Activated T-helper 2 cell treated with anti-CD3 and anti-CD28 coated beads, Interferon-gamma antibody, Interleukin-2, Interleukin-4, amounts not matched to agents 10 μg/mL and 5 μg/mL and 100 μg/mL, durations not matched to agents 14 hours and 24 hours and 36 hours (primary cell): ENCODE measurements at places on chromosomes 7 and 10. TPM values are rescaled to one million over a fixed set of nuclear protein-coding genes. Genes with fewer than 3 reads are reported as not detected.

DNA sequence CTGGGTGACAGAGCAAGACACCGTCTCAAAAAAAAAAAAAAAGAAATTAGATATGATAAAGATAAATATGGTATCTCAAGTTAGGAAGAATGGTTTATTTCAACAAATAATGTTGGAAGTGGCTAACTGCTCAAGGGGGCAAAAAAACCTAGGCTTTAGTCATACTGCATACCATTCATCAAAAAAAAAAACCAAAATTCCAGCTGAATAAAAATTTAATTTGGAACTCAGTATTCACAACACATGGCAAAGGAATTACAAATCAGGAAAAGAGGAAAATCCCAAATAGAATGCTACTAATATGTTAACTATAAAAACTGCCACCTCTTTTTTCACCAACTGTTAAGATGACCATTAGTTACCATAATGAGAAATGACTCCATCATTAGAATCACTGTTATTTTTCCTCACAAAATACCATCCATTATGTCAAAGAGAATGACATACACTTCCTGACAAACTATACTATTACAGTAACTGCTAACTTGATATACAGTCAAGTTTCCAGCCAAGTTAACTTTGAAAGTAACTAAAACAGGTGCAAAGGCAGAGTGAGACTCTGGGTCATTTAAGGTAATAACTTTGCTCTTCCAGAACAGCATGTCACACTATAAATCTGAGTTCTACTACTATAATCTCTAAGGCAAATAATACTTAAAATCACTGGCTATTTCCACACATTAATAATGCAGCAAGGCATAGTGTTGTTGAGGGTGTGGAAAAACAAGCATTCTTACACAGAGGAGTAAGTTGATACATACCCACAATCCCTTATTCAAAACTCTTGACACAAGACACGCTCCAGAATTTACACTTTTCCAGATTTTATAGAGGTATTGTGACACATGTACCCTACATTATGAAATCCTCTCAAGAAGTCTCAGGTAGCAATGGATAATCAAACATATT is 10.2 kb downstream of the KBTBD2 start:
- no peak for DNase-seq

DNA sequence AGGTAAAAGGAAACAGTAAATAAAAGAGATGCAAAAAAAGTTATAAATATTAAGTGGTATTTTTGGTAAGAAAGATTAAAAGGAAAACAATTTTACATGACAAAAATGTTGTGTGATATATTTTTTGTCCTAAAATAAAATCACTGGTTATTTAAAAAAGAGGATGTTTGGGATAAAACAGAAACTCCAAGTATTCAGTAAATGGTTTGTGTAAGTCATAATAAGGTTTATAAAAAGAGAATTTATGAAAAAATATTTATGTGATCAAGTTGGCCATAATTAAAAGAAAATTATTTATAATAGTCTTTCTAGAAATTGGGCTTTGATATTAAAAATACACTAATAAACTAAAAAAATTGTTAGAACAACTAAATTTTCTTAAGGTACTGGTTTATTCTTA is 38.2 kb upstream of the FIGNL1 start:
- no peak for DNase-seq

DNA sequence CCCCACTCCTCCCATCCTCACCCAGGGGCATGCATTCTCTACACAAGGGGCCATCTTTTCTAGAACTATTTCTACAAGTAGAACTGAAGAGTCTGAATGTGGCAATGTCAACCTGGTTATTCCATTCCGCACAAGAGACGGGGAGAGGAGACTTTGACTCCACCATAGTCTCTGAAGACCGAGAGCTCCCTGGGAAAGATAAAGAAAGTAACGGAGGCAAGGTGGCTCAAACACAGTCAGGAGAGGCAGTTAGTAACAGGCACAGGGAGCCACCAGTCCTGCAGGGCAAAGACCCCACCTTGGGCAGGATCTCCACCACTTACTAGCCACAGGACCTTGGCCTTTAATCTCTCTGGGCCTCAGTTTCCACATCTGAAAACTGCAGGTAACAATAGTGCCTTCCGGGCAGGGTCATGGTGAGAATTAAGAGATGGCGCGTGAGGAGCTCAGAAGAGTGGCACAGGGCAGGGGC is 100.3 kb downstream of the TNS3 start:
- no peak for DNase-seq

DNA sequence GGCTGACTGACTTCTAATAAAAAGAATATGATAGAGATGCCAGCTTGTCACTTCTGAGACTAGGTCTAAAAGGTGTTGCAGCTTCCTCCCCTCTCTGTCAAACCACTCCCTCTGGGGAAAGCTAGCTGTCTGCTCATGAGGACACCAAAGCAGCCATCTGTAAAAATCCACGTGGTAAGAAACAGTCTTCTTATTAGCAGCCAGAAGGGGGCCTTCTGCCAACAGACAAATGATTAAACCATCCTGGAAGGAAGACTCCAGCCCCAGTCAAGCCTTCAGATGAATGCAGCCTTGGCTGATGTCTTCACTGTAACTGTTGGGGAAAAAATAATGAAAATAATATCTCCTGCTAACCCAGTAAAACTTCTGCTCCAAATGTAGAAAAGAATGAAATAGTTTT is 41.9 kb upstream of the DAGLB start:
- DNase-seq: no peak

DNA sequence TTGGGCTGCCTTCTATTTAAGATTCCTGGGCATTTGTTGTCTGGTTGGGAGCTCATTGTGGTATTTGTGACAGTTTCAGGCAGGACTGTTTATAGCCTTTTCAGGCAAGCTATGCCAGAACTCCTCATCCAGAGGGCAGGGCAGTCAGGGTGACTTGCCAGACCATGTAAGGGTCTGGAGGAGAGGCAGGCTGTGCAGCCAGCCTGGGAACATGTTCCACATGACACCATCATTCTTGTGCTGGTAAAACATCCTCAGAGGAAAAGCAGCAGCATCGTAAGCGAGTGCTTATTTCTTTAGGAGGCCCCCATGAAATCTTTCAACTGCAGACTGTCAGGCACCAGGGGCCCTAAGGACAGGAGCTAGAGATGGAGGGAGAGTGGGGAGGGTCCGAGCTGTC is 44.0 kb upstream of the SORBS1 start:
- no peak for DNase-seq

DNA sequence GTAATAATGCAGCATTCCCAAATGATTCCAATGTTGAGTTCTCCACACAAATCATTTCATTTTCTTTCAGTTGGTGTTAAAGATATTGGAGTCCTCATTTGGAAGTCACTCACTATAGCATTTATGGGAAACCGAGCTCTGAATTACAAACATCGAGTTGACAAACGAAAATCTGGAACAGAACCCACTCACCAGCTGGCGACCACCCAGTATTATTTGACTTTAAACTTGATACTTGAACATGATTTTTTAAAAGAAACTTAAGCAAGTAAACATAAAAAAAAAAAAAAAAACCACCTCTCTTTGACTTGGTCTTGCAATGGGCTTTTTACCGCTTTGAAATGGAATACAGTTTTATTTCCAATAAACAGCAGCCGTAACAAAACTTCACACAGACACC is 576.6 kb upstream of the C7orf33 start:
- DNase-seq: no peak

RBM20 gene
- total RNA-seq: 0.02 TPM in 1 of 2 replicates, not detected in the other

TCERG1L gene
- total RNA-seq: 0.07 and 0.11 TPM in 2 replicates

NEUROD6 gene
- total RNA-seq: not detected in 2 replicates
